ENCODE measurements at places on chromosomes 11 and 22.

DNA sequence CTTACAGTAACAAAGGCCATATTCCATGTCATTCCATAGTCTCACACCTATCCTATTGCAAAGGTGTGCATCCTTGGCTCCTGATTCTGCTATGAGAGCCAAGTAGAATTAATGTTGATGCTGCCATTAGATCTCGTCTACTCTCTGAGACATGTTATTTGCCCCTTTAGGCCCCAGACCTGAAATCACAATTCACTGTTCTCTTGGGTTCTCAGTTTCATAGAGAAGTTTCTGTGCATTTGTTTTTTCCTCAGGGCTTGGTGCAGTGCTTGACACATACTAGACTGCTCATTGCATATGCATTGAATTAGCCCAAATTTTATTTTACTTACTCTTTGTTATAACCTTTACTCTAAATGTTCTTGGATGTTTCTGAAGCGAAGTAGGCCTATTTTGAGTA is 265.7 kb downstream of the JRKL start:
- DNase-seq: no peak

DNA sequence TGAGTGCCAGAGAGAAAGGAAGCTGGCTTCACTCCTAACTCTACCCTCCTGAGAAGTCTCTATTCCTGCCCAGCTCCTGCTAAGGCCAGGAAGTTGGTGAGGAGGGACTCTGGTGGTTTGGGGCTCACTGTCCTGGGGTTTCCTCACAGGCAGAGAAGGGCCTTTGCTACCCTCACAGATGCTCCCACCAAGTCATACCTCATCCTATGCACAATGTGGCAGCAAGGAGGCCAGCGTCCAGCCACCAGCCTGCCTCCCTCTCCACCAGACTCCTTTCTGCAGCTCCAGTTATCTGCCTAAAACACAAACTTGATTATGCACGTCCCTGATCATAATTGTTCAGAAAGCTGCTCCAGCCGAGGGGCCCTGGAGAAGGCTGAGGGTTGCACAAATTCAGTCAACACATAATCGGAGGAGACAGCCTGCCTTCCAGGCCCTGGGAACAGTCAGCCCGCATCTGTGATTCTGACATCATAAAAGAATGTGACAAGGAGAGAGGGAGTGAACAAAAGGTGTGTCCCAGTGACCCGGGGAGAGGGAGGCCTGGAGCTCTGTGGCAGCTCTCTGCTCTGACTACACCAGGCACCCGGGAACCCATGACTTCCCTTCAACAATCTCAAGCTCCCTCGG is 28.8 kb downstream of the DKK3 start:
- no peak for DNase-seq

- DNase-seq: no peak
Observed at GRCh38 chr22:47195156-47195483, 432.7 kb downstream of the TBC1D22A start.

GRCh38 chr22:27133019-27133431 is 475.6 kb downstream of the MIAT start:
- DNase-seq: no peak

GRCh38 chr22:45285263-45286058 is 712 bp downstream of the UPK3A start:
- no peak for DNase-seq

GRCh38 chr22:20580611-20581502 is 73.4 kb downstream of the MED15 start:
- no peak for DNase-seq

DNA sequence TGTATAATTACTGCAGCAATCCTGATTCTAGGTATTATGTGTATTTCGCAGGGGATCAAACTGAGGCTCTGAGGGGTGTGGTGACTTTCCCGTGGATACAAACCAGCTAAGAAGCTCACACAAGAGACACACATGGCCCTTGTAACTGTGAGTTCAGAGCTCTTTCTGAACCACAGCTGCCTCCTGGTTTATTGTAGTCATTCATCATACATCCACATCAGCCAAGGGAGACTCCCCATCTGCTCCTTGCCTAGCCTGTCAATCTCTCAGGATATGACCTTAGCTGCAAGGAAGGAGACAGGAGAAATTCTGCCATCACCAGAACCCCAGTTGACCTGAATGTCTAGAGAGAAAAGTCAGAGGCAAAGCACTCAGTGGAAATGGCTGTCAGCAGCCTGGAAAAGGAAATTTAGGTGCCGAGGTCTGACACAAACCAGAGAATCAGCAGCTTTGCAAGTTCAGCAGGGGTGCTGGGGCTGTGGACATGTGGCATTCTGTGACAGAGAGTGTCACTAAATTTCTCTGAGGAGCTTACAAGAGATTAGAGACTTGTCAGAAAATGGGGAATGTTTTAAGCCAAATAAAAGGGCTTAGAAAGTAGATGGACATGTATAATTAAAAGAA is 209.5 kb downstream of the AASDHPPT start:
- DNase-seq: no peak

- DNase-seq: no peak
Observed at GRCh38 chr11:61198361-61198760, 5.0 kb upstream of the PGA3 start.

DNA sequence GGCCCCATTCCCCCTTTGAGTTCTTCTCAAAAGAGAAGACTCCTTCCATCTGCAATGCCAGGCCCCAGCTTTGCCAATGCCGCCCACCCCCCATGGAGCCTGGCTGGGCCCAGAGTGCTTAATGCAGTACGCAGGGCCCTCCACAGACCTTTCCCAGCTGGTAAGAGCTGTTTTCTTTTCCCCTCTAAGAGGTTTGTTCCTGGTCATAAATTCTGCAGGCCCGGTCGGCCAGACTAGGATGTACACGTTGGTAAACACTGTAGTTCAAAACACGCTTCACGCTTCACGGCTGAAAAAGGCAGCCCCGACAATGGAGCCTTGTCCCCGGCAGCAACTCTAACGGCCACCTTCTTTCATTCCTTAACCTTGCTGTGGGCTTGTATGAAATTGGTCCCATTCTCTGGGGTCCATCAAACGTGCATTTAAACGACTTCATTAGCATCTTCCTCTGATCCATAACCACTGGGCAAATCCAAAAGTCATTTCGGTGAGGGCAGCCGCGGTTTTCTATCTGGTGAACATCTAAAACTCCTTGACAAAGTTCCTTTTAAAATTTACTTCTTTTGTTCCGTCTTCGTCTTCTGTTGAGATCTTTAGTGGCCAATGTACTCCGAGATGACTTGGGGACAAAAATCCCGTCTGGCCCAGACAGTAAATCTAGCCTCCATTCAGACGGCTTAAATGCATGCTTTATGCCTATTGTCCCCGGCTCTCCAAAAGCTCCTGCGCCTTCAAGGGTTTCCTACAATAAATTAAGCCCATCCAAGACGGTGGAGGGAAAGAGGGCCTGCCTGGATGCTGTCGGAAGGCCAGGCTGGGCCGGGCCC is 60.0 kb upstream of the MYEOV start:
- no peak for DNase-seq

GRCh38 chr11:1508491-1508891 is 21.9 kb upstream of the MOB2 start:
- DNase-seq: no peak

- no peak for DNase-seq
Observed at GRCh38 chr11:1073261-1073724, 1.4 kb upstream of the MUC2 start.

GRCh38 chr11:106329273-106330018 is 252.0 kb downstream of the AASDHPPT start:
- DNase-seq: no peak

- DNase-seq: no peak
Observed at GRCh38 chr11:82398300-82398815, 335.3 kb downstream of the FAM181B start.

GRCh38 chr11:131669401-131669780 is 299.0 kb downstream of the NTM start:
- no peak for DNase-seq

DNA sequence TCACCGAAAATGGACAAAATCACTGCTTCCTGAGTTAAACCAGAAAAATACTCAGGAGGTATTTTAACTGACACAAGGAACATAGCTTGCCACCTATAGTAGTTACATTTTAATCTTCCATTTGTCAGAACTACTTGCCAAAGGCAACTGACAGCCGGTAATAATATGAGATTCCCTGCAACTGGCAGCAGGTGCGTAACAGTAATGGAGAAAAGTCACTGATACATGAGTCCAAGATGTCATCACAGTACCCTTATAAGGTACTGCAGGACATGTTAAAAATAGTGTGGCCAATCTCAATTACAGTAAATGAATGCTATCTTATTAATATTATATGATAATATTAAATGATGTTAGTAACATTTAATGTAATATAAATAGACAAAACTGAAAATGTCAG is 21.1 kb upstream of the ARHGAP32 start:
- DNase-seq: no peak

DNA sequence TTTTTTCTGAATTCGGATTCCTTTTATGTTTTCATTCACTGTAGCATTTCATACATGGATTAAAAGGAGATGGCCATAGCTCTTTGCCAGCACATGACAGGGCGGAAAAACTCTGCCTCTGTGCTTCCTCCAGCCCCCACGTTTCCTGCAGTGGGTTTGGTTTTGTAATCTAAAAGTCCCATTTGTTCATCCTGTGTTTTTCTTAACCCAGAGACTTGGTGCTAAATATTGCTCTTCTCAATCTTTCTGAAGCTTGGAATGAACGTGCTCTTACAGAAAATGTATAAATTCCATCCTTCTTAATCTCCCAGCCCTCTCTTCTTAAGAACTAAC is 89.9 kb downstream of the PPP6R3 start:
- DNase-seq: no peak

GRCh38 chr11:69008737-69009440 is 4.2 kb downstream of the MRGPRF start:
- no peak for DNase-seq

DNA sequence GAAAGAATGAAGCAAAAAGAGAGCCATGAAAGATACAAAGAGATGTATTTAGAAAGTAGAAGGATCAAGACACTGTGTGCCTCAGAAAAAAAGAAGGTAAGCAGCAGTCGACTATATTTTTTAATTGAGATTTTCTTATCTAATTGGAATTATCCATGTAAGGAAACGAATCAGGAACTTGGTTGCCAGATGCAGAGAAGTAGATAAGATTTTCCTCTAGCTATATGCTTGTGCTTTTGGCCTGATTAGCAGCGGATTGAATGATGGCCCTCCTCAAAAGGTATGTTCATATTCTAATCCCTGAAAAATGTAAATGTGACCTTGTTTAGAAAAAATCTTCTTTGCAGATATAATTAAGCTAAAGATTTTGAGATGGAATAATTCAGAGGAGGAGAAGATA is 43.9 kb upstream of the CARD18 start:
- no peak for DNase-seq

- DNase-seq: no peak
Observed at GRCh38 chr11:26102325-26102724, 229.6 kb upstream of the ANO3 start.

- no peak for DNase-seq
Observed at GRCh38 chr11:76916712-76917111, 56.0 kb downstream of the ACER3 start.

DNA sequence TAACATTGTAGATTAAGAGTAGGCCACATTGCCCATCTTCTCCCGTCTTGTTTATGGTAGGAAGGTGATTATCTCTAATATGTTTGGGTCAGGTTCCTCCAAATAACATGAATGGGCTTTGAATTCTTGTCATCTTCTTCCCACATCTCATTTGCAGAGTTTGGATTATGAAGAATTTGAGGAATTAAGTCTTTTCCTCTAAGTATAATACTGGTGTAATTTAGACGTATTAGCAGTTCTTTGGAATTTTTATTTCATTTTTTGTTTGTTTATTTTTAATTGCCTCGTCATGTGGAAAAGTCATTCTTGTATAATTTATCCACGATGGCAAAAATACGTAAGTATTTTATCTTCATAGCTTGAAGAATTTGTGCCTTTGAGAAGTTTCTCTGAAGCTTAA is 73.4 kb downstream of the ARHGEF12 start:
- DNase-seq: no peak

Data from activated T-cell treated with anti-CD3 and anti-CD28 coated beads for 1 hour (primary cell).